NAMALWA (cell line): ENCODE measurements at places on chromosomes 12 and 14.

DNA sequence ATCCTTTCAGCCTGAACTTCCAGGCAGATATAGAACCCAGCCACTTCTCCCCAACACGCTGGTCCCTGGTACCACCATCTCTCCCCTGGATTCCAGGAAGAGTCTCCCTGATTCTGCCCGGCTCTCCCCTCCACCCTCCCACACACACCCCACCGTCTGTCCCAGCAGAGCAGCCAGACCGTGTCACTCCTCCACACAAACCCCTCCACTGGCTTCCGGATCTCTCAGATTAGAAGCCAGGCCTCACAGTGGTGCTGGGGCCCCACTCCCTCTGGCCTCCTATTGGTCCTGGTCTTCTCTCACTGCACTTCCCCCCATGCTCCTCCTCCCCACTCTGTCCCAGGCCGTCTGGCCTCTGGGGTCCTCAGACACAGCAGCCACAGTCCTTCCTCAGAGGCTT is 52.4 kb upstream of the CDKN3 start:
- DNase-seq, result no peak

GRCh38 chr12:32379213-32379612 is 20.1 kb upstream of the FGD4 start:
- DNase-seq, result no peak

GRCh38 chr12:54431911-54432814 is 13.1 kb upstream of the ITGA5 start:
- DNase-seq, result no peak

- no peak for DNase-seq
These were observed 19.9 kb upstream of the KRT83 start for GRCh38 chr12:52341066-52341580.

- peak; percentile 29 for DNase-seq
These were observed 97.0 kb downstream of the PHETA1 start for GRCh38 chr12:111271674-111272418.

GRCh38 chr12:23944067-23944466 is 5.4 kb downstream of the SOX5 start:
- no peak for DNase-seq

DNA sequence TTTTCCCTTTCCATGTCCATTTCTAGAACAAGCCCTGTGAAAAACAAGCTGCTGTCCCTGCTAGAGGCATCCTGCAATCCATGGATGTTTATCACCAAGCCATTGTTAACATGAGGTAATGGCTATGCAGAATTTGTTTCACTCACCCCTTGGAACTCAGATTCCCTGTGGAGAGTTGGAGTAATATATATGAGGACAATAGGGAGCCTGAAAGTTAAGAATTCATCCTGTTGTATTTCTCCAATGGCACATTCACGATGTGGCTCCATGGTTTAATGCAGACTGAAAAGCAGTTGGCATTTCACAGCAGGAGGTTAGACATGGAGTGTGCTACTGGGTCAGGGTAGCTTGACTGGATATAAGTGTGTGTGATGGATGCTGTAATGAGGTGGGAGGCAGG is 32.4 kb downstream of the GPR65 start:
- no peak for DNase-seq

GRCh38 chr14:55721353-55721752 is 141.3 kb downstream of the KTN1 start:
- DNase-seq, result no peak

GRCh38 chr14:73173092-73173735 is 36.9 kb downstream of the PSEN1 start:
- DNase-seq, result peak; percentile 60

DNA sequence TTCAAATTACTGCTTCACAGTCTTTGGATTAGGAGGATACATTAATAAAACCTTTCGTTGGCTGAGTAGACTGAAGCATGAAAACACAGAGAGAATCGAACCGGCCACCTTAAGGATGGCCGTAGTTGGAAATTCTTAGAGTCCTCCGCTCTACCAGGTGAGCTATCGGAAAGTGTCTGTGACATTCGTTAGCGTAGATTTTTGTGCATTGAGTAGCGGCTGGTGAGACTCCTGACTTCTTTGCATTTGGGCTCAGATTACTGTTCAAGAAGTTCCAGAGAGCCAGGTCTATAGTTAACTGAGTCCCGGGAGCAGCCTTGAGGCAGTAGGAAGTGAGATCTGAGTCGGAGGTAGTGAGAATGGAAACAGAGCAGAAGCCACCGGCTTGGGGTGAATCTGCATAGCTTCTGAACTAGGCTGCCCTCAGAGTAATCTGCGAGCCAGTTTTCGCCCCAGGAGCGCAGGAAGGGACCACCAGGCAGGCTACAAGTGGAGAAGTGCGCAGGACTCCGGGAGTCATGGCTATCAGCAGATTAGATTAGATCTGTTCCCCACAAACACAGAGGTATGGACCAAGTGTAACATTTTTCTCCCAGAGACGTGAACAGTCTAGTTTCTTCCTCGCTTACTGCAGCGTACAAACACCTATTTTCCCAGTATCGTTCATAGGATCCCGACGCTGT is 11.0 kb downstream of the OR6S1 start:
- DNase-seq, result peak; percentile 58

DNA sequence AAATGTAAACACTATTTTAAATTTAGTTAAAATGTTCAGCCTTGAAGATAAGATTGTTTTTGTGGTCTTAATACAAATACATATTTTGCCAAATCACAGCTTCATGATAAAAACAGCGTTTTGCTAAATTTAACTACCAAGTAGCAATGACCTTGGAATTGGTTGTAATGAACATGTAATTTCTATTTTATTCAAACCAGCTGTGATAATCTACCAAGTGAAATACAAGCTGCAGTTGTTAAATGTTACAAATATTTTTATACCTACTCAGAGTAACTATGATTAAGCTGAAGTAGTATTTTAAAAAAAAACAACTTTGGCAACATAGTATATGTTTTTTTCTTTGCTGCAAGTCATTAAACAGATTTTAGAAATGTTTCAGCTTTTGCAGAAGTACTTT is 96.2 kb downstream of the CPSF2 start:
- DNase-seq, result no peak

GRCh38 chr14:58947814-58948445 is 240.5 kb upstream of the DAAM1 start:
- DNase-seq, result peak; percentile 4

GRCh38 chr14:21191261-21191808 is 35.5 kb upstream of the OR5AU1 start:
- DNase-seq, result no peak

DNA sequence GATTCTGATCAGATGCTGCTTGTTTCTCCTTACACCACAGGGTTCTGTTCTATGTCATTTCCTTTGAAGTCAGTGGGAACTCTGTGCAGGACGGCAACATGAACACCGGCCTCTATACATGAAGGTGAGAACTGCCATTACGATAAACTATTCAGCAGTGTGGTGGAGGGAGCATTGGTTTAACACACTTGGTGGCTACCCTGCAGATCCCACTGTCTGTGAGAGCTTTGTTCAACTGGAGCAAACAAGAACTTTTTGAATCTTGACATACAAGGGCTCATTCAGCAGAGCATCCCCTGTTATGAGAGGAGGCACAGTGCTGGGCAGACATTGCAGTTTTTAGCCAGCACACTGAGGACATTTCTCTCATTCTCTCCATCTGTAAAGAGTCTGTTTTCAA is 10.7 kb upstream of the FRS2 start:
- DNase-seq, result no peak

- no peak for DNase-seq
These were observed 567.7 kb downstream of the LRFN5 start for GRCh38 chr14:42174357-42174756.

- peak; percentile 52 for DNase-seq
These were observed 28.3 kb downstream of the DYNC1H1 start for GRCh38 chr14:101992708-101993107.

- DNase-seq, result no peak
These were observed 43.8 kb upstream of the CSRNP2 start for GRCh38 chr12:51127050-51127729.

DNA sequence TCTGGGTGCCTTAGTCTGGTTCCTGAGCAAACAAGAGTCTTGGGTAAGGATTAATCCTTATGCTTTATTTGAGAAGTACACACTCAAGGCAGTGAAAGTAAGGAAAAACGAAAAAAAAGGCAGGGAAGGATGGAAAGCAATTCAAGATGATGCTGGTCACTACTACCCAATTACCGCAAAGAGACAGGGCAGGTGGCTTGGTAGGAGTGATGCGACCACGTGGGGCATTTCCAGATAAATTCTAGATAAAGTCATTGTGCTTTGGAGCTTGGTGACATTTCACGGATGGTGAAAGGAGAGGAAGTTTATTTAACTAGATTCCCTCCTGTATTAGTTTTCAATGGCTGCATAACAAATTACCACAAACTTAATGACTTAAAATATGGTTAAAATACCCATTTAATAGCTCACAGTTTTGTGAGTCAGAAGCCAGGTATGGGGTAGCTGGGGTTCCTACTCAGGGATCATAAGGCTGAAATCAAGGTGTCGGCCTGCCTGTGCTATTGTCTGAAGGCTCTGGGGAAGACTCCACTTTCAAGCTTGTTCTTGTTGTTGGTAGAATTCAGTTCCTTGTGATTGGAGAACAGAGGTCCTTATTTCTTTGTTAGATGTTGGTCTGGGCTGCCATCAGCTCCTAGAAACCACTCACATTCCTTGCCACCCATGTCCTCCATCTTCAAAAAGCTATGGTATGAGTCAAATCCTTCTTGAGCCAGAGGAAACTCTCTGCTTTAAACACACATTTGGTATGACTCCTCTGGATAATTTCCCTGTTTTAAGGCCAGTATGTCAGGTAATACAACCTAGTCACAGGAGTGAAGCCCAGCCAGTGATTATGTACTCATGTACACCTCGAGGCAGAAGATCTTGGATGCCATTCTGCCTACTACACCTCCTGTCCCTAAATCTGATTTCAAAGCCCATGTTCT is 5.6 kb upstream of the HMGA2 start:
- no peak for DNase-seq

- no peak for DNase-seq
These were observed 245.0 kb upstream of the PWP1 start for GRCh38 chr12:107440606-107441005.

GRCh38 chr12:117968826-117969659 is at the start of gene KSR2:
KSR2 (minus strand) TSS chr12:117968990; CDS start chr12:117968255, 735 bp downstream.
- peak; percentile 41 for DNase-seq

- no peak for DNase-seq
These were observed 122.2 kb downstream of the PDZRN4 start for GRCh38 chr12:41310367-41310766.

GRCh38 chr12:114245555-114245954 is 160.4 kb downstream of the TBX5 start:
- no peak for DNase-seq

DNA sequence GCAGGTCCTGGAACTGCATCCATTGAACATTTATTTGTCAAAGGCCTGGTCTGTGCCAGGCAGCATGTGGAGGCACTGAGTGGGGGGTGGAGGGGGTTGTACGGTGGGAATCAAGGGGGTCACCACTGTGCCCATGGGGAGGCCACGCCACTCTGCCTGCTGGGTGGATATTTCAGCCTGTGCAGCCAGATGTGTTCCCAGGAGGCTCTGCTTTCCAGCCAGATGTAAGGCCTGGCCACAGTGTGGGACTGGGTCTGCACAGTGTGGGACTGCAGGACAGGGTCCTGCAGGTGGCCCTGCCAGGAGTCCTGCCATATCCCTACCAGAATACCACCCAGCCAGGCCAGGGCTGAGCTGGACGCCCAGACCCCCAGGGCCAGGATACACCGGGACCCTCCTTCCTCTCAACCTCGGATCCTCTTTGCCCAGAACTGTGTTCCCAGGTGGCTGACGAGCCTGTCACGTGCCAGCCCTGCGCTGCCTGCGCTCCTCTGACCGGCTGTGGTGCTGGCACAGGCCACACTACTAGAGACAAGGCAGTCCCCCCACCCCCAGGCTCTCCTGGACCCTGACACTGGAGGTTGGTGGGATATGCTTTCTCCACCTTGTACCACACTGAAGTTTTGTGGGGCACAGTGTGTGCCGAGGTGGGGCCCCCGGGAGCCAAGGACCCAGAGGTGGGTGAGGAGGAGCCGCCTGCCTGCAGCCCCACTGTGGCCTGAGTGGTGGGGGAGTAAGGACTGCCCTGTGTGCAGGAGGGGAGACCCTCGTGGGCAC is 17.5 kb downstream of the XRCC3 start:
- DNase-seq, result no peak

GRCh38 chr12:93149229-93149628 is 220.1 kb upstream of the EEA1 start:
- DNase-seq, result no peak

DNA sequence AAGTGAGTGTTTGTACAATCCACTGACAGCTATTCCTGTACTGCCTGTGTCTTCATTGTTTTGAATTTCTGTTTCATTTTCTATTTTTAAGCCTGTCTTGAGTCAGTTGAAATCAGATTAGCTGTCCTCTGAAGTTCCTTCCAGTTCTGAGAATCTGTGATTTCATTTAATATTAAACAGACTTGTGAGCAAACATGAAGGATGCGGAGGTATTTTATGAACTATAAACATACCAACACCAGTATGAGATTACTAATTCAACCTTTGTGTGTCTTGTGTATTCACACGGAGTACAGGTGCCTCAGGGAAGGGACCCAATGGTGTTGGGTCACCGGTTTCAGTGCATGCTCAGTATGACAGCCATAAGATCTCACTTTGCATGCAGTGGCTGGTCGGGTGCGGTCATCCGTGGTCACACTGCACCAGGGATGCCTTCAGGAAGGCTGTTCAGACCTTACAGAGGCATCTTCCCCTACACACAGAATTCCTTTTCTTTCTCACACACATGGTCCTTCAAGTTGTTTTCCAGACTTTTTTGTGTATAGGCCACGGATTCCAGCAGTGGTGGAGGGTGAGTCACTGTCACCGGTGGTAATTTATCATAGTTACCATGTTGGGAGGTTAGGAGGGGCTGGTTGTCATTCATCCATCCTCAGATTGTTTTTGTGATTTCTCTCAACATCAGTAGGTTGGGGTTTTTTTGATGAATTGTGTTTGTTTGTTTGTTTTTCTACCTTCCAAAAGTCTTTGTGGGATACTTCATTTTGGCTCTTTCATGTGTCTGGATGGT is 103.0 kb upstream of the SFSWAP start:
- no peak for DNase-seq

DNA sequence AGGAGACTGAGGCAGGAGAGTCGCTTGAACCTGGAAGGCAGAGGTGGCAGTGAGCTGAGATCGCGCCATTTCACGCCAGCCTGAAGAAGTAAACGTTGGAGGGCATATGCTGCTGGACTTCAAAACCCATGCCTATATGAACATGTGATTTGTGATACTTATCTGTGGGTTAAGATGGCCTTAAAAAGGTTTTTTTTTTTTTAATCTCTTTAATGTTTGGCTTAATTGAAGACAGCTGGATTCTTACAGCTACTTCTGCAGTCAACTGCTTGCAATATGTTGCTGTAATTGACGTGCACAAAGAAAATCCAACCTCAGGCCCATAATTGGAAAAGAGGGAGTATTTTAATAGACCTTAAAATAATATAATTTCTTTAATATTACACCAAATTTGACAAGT is 1.5 kb upstream of the B3GNT4 start:
- DNase-seq, result no peak
